ENCODE measurements at places on chromosomes 7 and 10. TPM values are rescaled to one million over a fixed set of nuclear protein-coding genes. Genes with fewer than 3 reads are reported as not detected.

The PNLIPRP2 gene
- not detected for total RNA-seq

The LIPM gene
- total RNA-seq, result not detected

The MMRN2 gene
- total RNA-seq, result 2.3 TPM

The INMT gene
- total RNA-seq, result 15.8 TPM

The GIMAP1 gene
- total RNA-seq, result not detected

The FAM25A gene
- total RNA-seq, result not detected

The AZGP1 gene
- not detected for total RNA-seq

The TMEM196 gene
- total RNA-seq, result not detected

The SRRM3 gene
- total RNA-seq, result 0.64 TPM

The NPY4R gene
- not detected for total RNA-seq

The AKR1B15 gene
- total RNA-seq, result not detected

The CHAT gene
- not detected for total RNA-seq

The TSPAN33 gene
- total RNA-seq, result 0.43 TPM

The KNDC1 gene
- 5.6 TPM for total RNA-seq

The NKX2-3 gene
- total RNA-seq, result not detected

- DNase-seq, result no peak
These were observed 13.8 kb upstream of the PPIF start for GRCh38 chr10:79333513-79333912.

DNA sequence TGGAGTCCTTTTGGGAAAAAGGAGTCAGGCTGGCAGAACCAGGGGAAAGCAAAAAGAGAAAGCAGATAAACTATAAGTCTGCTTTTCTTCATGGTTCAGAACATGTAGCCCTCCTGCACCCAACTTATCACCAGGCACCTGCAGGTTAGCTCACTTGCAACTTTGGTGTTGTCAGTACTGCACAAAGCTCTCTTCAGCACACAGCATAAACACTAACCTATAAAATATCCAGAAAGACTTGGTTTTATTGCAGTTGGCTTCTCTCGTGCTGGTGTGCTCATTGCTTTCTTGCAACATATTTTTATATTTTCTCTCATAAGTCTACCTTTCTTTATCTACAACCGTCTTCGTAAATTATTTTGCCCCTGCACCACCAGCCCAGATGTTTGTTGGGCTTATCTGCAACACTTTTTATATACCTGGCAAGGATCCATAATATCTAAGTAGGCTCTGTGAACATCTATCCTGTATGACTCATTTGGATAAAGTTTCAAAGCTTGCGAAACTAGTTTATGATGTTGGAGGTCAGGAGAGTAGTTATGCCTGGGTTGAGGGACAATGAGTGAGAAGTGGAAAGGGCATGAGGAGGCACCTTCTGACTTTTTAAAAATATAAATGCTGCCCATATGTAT lies 164.6 kb downstream of the ANKRD30A start:
- DNase-seq, result peak; percentile 23

GRCh38 chr7:157584420-157584819 lies 247.6 kb downstream of the DNAJB6 start:
- no peak for DNase-seq

DNA sequence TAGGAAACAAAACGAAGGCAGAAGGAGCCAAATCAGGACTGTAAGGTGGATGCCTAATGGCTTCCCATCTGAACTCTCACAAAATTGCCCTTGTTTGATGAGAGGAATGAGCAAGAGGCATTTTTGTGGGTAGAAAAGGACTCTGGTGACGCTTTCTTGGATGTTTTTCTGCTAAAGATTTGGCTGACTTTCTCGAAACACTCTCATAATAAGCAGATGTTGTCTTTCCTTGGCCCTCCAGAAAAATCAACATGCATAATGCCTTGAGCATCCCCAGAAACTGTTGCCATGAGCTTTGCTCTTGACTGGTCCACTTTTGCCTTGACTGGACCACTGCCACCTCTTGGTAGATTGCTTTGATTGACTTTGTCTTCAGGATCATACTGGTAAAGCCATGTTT lies 13.5 kb downstream of the PTPN12 start:
- peak; percentile 82 for DNase-seq

GRCh38 chr10:123787566-123787965 lies 104.0 kb downstream of the CPXM2 start:
- no peak for DNase-seq

GRCh38 chr10:89942217-89942616 lies 240.8 kb downstream of the KIF20B start:
- DNase-seq, result no peak

- no peak for DNase-seq
These were observed 236.3 kb downstream of the SDK1 start for GRCh38 chr7:3537210-3537875.

DNA sequence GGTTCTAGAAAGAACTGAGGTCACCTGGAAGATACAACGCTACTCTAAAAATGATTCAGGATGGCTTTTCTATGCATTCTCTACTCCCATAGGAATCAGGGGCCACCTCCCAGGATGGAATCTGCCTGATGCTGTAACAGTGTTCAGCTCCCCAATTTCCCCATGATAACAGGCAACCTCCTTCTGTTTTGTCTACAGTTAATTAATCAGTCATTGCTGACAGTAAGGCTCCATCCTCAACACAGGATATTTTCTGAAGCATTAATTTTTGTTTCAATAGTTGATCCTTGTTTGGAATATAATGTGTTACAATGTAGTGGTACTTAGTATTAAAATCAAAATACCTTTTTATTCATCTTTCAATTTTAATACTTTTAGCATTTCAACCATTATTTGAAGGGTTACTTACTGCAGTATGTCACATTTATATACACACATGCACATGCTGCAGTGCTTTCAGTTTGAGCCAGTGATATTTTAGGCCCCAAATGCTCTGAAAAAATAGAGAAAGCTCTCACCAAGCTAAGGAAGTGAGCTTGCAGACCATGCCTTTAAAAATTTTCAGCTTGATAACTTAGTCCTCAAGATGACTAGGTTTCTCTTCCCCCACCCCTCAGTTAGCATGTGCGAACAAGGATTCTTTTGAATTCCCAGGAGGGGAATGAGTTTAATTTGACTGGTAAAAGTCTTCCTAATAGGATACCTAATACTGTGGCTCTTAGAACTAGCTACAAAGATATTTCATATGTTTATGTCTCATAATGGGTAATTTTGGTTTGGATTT lies 592 bp upstream of the PIK3CG start:
- DNase-seq, result no peak

- peak; percentile 42 for DNase-seq
These were observed 18.1 kb upstream of the OIT3 start for GRCh38 chr10:72875250-72876055.

DNA sequence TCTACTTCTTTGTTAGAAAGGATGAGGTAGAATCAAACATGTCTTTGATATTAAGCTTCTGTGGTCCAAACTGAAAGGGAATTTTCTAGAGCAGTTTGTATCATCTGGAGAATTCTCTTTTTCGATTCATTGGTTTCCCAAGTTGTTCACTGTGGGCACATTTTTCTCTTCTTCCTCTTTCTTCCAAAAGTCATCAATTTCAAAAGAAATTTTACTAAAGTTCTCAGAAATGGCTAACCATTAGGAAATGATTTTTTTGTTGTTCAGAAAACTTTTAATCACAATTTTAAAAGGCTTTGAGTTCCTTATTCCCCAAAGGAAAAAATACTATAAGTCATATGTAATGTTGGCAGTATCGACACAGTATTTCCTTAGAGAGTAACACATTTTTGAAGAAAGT lies 28.3 kb upstream of the CCDC6 start:
- no peak for DNase-seq

GRCh38 chr10:103433858-103434257 lies 18.3 kb downstream of the CALHM2 start:
- no peak for DNase-seq

DNA sequence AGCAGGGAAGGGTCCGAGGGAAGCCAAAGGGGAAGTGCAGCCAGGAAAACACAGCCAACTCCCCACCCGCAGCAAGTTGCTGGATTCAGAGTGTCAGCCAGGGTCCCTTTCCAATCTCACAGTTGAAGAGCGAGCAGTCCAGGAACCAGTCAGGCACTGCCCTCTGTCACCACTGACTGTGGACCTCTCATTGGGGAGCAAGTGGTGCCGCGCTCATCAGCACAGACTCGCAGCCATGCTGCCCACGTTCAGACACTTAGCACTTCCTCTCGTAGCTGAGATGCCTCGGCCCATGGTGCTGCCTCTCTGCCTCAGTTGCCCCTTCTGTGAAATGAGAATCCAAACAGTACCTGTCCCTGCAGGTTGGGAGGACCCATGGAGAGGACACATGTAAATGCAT lies 123.6 kb upstream of the CHST15 start:
- no peak for DNase-seq

DNA sequence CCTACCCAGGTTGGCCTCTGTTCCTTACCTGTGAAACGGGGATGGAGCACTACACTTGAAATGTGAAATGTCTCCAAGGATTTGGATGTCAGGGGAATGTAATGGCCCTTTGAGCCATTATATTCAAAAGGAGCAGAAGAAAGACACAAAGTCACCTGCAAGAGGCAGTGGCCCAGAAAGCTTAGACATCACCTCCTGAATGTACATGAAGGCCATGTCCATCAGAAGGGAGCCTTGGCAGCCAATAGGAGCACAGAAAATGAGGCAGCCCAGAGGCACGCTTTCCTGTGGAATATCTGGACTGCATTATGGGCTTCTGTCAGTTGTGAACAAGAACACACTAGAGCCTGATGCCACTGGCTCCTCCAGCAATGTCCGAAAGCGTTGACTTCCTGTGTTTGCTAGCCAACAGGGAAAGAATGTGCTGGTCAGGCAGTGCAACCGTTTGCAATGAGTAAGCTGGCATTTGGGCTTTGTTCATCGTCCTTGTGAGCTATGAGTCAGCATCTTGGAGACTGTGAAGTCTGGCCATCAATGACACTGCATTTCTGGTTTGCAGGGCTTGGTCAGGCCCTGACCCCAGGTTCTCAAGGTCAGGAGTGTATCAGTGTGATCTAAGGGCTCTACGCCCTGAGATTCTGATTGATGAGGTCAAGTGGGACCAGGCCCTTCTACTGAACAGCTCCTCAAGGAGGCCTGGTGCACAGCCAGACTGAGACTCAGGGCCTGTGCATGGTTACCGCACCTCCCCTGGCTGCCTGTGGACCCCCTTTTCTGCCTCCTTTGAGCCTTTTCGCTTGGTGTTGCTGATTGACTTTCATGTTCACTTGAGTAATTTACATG lies 222.4 kb downstream of the RPS24 start:
- DNase-seq, result peak; percentile 93

DNA sequence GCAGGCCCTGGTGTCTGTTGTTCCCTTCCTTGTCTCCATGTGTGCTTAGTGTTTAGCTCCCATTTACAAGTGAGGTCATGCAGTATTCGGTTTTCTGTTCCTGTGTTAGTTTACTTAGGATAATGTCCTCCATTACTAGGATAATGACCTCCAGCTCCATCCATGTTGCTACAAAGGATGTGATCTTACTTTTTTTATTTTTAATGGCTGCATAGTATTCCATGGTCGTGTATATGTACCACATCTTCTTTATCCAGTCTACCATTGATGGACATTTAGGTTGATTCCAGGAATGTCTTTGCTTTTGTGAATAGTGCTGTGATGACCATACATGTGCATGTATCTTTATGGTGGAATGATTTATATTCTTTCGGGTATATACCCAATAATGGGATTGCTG lies 333.4 kb downstream of the EXOC4 start:
- no peak for DNase-seq

DNA sequence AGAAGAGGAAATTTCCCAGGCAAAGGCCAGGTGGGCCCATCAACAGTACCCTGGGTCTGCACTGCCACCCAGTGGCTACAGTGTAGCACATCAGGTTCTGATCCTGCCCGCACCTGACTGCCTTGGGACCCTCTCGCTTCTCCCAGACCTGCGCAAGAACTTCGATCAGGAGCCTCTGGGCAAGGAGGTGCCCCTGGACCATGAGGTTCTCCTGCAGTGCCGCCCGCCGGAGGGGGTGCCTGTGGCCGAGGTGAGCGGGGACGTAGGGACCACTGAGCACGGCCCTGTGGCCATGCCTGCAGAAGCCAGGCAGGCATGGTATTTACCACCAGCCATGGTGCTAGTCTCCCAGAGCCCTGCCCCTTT lies 33.9 kb upstream of the SLC29A3 start:
- DNase-seq, result peak; percentile 37

DNA sequence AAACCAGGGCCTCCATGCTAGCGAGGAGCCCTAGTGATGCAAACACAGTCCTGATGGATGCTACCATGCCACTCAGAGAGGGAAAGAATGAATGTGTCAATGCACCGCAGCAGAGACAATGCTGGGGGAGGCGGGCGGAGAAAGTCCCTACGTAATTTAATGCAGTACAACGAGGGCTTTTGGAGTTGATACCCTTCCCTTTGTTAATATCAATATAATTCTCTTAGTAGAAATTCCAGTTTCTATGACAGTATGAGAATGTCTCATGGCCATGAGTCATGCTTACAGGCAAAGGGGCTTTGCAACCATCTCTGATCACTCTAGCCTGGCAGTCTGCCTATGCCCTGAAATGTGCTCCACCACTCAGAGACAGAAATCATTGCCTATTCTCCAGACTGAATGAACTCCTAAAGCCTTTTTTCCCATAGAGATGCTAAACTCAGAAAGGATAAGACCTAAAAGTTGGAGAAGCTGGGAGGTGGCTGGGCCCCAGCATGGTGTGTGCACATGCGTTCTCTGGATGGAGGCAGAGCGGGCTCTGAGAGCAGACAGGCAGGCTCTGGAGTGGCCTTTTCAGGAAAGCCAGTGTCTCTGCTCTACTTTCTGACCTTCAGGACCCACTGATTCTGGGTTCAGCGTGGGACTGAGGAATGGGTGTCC lies 20.3 kb upstream of the GIMAP2 start:
- no peak for DNase-seq

DNA sequence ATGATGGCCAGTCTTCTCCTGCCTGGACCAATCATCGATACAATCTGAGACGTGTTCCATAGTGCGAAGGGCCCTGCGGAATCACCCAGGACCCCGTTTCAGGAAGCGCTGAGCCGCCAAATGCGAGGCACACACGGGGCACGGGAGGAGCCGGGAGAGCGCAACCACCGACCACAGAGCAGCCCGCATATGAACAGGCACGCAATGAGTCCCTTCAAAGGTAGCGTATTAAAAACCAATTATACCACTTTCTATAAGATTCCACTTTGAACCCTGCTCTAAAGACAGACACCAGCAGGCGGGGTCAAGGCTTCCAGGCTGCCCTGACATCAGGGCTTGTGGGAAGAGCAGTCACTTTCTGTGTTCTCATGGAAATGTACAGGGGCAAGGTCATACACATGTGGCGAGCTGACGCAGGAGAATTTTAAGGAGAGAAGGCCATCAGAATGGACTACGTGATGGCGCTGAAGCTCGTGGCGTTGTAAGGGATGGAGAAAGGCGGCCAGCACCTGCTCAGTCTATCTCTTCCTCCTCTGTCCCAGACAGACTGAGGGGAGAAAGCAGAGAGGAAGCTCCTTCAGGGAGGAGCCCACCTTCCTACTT lies 46.2 kb downstream of the AMZ1 start:
- no peak for DNase-seq

GRCh38 chr7:137996386-137996851 lies 5.5 kb downstream of the CREB3L2 start:
- peak; percentile 92 for DNase-seq

- DNase-seq, result no peak
These were observed 31.3 kb downstream of the AKR1C3 start for GRCh38 chr10:5125315-5126044.

DNA sequence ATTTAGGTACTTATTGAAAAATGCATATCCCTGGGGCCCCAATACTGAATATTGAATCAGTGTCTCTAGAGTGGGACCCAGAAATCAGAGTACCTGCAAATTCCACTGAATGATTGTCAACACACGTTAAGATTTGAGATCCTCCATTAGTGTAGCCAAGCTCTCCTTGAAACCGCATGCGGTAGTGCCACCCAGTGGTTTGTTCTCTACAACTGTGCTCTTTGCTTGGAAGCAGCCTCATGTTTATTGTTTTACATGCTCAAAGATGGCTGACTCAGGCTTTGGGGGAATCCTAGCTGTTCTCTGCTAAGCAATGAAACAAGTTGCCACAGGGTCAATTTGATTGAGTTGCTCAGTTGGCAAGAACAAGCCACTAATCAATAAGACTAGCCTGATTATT lies 340.2 kb upstream of the CELF2 start:
- peak; percentile 80 for DNase-seq
